NCI-H524 (cell line): ENCODE measurements at places on chromosomes 6 and 20.

DNA sequence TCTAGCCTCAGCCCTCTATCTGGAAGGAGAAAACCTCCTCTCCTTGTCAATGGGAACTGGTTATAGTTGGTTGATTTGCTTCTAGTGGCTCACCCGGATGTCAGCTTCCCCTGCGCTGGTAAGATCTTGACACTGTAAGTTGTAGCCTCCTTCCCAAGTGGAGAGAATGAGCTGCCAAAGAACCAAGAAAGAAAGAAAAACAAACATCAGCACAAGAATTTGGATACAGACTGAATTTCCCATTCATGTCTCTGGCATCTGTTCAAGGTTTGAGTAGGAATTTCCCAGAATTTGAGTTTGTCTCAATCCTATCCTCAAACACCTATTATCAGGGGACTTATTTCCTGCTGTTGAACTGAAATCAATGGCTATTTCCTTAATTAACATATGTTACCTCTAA lies 44.1 kb downstream of the ELOVL2 start:
- DNase-seq, result no peak

- no peak for DNase-seq
Observed at GRCh38 chr6:159608961-159609651, 83.9 kb downstream of the SOD2 start.

GRCh38 chr20:57779401-57780003 lies 69.7 kb upstream of the PMEPA1 start:
- no peak for DNase-seq

- no peak for DNase-seq
Observed at GRCh38 chr6:155787168-155787567, 331.5 kb upstream of the NOX3 start.

DNA sequence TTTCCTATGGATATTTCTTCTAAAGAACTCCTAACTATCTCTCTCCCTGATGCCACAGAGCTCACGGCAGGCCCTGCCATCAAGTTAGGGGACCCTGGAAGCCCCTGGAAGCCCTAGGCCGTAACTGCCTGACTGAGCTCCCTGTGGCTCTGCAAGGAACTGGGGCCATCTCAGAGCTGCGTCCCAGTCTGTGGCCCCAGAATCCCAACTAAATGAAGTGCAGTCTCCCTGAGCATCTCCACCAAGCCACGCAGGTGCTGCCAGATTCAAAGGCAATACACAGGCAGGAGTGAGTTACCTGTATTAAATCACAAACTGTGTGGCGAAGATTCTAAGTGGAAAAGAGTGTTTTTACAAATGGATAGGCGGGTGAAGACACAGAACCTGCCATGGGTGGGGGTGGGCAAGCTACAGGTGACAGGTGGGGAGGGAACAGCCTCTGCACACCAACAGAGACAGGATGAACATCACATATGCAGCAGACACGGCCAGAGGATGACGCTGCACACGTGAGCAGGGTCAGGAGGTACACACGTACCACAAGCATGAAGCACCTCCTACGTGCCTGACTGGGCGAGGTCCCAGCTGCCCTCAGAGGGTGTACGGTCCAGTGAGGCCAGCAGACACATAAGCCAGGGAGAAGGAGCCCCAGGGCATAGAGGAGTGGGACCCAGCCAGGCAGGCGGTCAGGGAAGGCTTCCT lies 358.5 kb downstream of the ZFAND3 start:
- no peak for DNase-seq

DNA sequence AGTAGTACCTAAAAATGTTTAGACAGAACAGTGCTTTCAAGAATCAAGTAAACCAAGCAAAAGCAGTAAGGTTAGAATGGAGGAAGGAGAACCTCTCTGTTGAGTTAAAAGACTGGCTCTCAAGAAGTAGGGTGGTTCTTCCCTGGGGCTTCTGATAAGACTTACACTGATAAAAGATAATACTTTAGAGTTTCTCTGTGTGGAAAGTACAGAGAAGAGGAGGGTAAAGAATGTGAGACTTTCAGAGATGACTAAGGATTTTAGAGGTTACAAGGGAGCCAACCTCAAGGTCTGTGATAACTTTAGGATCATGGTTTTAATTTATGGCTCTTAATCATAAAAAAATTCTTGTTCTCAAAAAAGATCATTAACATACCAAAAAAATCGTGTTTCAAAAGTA lies 30.9 kb upstream of the ALDH8A1 start:
- no peak for DNase-seq

- DNase-seq, result no peak
Observed at GRCh38 chr6:142854589-142855488, 90.1 kb downstream of the HIVEP2 start.

DNA sequence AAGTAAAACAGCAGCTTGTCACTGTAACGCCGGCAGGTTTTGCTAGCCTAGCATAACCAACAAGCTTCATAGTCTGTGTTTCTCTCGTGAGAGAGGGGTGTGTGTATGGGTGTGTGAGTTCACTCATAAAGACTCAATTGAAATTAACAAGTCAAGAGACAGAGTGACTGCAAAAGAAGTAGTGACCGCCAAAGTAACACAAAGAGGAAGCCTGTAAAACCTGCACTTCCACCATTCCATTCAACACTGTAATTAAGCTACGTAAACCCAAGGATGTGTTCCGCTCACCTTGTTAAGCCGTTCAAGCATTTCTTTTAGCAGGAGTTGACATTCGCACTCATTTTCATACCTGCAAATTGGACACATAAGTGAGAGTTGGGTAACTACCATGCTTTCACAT lies 6.6 kb downstream of the BFSP1 start:
- no peak for DNase-seq

- no peak for DNase-seq
Observed at GRCh38 chr6:73870907-73871306, 174.9 kb downstream of the CD109 start.

DNA sequence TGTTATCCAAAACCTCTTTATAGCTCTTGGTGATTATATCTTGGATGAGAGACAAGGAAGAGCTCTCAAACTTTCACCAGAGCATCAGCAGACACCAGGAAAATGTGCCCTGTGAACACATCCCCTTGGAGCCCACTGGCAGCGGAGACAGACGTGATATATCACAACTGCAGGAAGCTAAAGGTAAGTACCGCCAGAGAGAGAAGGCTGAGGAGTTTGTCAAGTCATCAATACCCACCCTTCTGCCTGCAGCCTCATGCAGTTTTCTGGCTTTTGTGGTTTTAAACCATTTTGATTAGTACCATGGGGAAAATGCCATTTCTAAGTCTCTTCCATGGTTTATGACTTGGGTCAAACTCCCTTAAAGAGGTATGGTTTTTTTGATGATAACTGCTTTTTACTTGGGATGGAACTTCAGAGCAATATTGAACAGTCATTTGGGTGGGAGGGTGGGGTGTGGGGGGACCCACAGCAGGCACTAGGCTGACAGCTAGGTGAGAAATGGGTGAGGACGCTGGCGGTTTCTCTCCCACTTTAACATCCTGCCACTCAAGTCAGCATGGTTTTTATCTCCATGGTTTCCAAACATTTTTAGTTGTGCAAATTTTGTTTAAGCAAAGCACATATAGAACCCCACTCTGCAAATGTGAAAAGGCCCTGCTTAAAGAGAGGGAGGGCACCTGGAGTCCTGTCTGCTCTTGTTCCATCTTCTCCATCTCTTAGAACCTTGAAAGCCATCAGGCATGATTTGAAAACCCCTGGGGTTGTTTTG lies 108.4 kb downstream of the SCML4 start:
- DNase-seq, result no peak

- DNase-seq, result no peak
Observed at GRCh38 chr6:128694303-128695009, 174.1 kb upstream of the PTPRK start.

GRCh38 chr6:8839626-8840025 lies 404.3 kb upstream of the SLC35B3 start:
- no peak for DNase-seq

GRCh38 chr20:2122936-2123335 lies 21.3 kb downstream of the STK35 start:
- no peak for DNase-seq

DNA sequence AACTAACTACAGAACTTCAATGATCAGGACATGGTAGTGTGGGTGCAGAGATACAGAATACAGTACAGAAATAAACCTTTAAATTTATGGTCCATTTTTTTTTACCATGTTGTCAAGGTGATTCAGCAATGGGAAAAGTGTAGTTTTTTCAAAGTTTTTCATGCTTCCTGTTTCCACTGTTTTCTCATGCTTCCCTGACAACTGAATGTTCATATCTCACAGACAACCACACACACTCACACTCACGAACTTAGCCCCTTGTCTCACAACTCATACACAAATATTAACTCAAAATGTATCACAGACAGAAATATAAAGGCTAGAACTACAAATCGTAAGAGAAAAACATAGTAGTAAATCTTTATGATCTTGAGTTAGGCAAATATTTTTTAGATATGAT lies 232.6 kb upstream of the CDYL start:
- no peak for DNase-seq

- DNase-seq, result no peak
Observed at GRCh38 chr20:725491-725890, 42.8 kb downstream of the SLC52A3 start.

DNA sequence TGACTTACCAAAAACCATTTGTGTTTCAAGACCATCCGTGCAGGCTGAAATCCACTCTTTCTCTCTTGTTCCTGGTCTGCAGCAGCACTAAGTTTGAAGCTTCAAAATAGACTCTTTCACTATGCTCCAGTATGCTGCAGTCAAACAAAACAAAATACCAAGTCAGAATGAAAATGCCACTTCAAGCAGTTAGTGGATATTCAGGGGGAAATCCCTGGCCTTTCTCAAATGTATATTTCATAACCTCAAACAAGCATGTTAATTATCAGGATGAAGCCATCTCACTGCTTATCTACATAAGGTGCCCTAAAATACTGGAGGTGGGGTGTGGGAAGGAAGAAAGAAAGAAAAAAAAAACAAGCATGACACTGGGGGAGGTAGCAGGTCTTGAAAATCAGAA lies 103.5 kb downstream of the ATXN1 start:
- DNase-seq, result no peak

DNA sequence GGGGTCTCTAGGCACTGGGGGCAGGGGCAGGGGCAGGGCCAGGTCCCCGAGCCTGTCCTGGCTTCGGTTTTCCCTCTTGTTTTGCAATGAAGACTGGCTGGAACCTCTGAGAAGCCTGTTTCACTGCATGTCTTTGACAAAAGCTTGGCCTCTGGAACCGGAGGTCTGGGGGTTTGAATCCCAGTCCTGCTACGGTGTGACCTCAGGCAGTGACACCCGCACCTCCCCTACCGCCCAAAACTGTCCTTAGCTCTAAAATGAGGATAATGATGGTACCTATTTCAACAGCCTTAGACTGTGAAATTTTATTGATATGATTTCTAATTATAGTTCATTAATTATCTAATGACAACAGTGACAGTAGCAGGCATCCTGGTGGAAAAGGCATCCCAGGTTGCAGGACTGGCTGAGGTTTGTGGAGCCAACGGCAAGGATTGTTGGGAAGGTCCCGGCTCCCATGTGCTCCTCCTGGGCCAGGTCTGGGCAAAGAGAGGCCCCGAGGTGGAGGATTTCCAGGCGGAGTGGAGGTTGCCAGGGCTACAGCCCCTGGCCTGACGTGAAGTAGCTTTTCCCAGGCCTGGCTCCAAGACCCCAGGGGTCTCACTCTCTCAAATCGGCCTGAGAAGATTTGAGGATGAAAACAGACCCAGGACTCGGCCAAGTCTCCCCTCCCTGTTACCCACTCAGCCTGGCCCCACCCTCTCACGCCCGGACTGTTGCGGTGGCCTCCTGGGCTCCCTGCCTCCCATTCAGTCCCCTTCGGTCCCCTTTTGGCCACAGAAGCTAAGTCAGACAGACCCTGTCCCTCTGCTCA lies 57.9 kb downstream of the SNAI1 start:
- DNase-seq, result no peak

DNA sequence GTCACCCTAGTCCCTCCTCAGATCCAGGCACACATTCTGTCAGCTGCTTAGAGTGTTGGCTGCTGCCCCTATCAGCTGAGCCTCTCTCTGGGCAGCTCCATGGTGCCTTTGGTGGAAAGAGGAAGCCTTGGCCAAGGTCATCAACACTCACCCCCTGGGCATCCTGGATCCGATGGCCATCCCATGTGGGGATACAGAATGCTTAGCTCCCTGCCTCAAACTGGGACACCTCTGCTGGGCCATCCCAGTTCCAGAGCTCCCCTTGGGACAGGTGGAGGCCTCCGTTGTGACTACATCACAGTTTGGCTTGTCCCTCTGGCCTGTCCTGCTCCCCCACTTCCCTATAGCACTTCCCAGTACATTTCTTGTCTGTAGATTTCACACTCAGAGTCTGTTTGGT lies 45.6 kb downstream of the TOX2 start:
- no peak for DNase-seq

- DNase-seq, result no peak
Observed at GRCh38 chr6:87653074-87653962, 48.7 kb downstream of the AKIRIN2 start.

- no peak for DNase-seq
Observed at GRCh38 chr6:15509335-15509933, 153.4 kb downstream of the DTNBP1 start.

DNA sequence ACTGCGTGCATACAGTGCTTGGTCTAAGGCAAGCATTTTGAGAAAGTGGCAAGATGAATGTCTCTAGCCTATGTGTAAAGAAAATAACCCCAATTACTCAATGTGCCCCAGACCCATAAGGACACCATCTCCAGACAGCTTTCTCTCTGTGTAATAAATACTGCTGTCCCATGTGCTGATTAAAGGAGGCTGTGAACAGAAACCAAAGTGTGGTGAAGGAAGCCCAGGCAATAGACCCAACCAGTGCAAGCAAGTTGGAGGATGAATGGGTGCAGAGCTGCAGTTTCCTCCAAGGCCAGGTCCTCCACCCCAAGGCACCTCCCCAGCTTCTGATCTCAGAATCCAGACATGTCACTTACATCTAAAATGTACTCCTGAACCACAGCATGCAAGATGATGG lies 60.6 kb downstream of the TRAM2 start:
- no peak for DNase-seq

DNA sequence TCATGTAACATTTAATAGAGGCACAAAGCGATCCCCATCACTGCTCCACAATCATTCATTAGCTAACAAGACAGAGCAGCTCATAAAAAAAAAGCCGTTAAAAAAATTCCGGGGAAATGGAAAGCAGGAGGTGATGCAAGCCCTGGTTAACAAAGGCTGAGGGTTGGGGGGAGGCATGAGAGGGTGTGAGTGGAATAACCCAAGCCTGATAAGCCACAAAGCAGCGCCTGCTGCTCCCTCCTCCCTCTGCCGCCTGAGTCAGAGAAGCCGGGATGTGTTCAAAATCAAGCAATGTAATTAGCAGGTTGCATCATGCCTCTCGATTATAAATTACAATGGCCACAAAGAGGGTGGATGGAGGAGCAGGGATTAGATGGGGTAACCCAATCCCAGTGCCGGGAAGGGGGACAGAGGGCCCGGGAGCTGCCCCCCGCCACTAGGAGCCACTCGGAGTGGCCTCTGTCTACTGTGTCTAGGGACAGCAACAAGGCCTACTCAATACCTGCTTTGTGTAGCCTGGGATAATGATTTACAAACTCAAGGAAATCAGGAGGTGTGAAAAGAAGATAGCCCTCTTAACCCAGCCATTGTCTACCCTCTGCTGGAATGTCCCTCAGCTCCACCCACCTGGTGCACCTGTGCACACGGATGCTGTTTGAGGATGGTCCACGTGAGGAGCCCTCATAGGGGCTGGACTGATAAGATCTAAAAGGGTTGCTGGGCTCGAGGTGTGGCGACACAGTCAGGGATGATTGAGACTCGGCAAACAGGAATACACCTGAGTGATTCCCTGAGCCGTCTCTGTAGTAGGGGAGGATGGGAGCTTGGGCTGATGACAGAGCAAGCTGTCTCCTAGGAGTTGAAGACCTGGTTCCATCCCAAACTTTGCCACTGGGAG lies 156.9 kb downstream of the VEGFA start:
- peak; percentile 27 for DNase-seq
